Endothelial cell (in vitro differentiated cells): ENCODE measurements at places on chromosomes 16 and 17. TPM values are rescaled to one million over a fixed set of nuclear protein-coding genes. Genes with fewer than 3 reads are reported as not detected.

GRCh38 chr16:77066896-77067496, 124.0 kb upstream of the MON1B start:
- no peaks in the 10 kb centered on the region for H3K36me3 ChIP-seq
- H3K4me1 ChIP-seq: peaks cover 53% of the 10 kb centered on the region
- DNase-seq: no peak
- H3K4me3 ChIP-seq: no peak overlapping the region
- H3K27ac ChIP-seq: no peak overlapping the region

- H3K27ac ChIP-seq: no peak overlapping the region
- DNase-seq: no peak
- no peaks in the 10 kb centered on the region for H3K36me3 ChIP-seq
- H3K27me3 ChIP-seq: peaks cover 10% of the 10 kb centered on the region
- H3K4me1 ChIP-seq: no peaks in the 10 kb centered on the region
Measured at GRCh38 chr17:75588596-75589011, 1.0 kb downstream of the MYO15B start.

DNA sequence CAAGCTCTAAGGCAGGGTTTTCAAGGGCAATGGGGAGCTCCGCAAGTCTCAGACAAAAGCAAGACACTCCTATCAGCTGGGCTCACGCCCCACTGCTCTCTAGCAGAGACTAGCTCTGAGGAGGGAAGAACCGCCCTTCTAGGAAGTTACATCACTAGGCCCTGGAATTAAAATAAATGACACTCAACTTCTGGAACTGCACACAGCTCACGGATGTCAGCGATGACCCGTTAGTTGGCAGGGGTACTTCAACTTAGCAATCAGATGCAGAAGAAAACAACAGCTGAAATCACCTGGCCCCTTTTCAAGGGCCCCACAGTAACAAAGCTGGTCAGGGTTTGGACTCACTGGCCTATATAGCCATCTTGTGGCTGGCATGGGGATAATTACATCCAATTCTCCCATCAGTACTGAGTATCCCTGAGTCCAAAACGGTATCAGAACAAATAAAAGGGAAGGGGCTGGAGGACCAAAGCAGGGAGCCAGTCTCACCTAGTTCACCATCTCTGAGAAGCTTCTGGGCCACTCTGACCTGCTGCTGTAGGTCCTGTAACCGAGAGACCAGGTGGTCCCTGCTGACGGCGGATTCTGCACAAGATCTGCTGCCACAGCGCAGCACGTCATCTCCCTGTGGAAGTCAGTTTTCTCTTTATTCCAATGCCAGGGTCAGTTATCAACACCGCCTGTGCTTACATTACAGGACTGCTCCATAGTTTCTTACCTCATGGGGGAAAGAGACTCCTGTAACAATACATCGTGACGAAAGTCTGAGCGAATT, 22.2 kb downstream of the SERPINF1 start:
- no peak for DNase-seq
- peak overlapping the region; percentile 15 for H3K4me3 ChIP-seq
- H3K4me1 ChIP-seq: no peaks in the 10 kb centered on the region
- no peaks in the 10 kb centered on the region for H3K27me3 ChIP-seq

- H3K4me1 ChIP-seq: no peaks in the 10 kb centered on the region
- no peaks in the 10 kb centered on the region for H3K36me3 ChIP-seq
- no peak overlapping the region for H3K4me3 ChIP-seq
- H3K27me3 ChIP-seq: no peaks in the 10 kb centered on the region
- H3K27ac ChIP-seq: no peak overlapping the region
- DNase-seq: no peak
Measured at GRCh38 chr16:59573528-59574271, 839.6 kb upstream of the GOT2 start.

- H3K4me1 ChIP-seq: no peaks in the 10 kb centered on the region
- no peak overlapping the region for H3K27ac ChIP-seq
- no peaks in the 10 kb centered on the region for H3K27me3 ChIP-seq
Measured at GRCh38 chr16:1812732-1813163, 13.9 kb downstream of the HAGH start.

DNA sequence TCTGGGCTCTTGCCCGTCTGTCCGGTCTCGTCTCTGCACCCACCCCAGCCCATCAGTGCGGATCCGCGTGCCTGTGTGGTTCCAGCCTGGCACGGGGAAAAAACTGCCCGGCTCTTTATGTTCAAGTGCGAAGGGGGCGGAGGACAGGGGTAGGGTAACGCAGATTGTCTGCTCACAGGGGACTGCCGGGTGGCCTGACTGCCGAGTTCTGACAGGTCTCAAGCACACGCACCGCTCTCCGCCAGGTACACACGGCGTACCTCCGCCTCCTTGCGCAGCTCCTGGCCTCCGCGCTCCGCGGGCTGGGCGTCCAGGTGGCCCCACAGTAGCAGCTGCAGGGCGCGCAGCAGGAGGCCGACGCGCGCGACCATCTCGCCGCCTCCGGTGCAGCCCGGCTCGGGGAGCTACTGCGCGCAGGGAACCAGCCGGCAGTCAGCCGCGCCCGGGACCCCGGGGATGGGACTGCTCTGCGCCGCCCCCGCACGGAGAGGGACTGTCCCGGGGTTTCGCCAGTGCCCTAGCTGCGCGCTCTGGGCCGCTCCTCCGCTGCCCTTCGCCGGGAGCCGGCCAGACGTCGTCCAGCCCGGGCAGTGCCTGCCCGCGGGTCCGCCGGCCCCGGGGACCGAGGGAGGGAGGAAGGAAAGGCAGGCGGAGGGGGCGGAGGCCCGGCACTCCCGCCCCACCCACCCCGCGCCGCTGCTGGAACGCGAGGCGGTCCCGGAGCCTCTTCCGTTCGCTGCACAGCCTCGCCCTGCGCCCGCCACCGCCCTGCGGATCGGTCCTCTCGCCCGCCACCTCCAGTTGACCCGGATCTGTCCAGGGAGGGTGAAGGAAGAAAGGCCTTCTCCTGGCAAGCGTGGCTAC, at the start of gene MMP28:
Gene MMP28 (minus strand): TSS at position 635 of the 864 bp plus-strand sequence. CDS start 264 bp downstream, at position 371.
- H3K36me3 ChIP-seq: no peaks in the 10 kb centered on the region
- peak within 1 kb of the TSS; percentile 84 for H3K4me3 ChIP-seq
- no peak for DNase-seq
- H3K27ac ChIP-seq: no peak within 1 kb of the TSS
- peaks cover 23% of the 10 kb centered on the region for H3K4me1 ChIP-seq

GRCh38 chr16:79609861-79610260, 9.3 kb upstream of the MAF start:
- no peaks in the 10 kb centered on the region for H3K27me3 ChIP-seq
- no peak overlapping the region for H3K27ac ChIP-seq
- no peak for DNase-seq
- no peak overlapping the region for H3K4me3 ChIP-seq
- H3K36me3 ChIP-seq: no peaks in the 10 kb centered on the region
- H3K4me1 ChIP-seq: peaks cover 6% of the 10 kb centered on the region

DNA sequence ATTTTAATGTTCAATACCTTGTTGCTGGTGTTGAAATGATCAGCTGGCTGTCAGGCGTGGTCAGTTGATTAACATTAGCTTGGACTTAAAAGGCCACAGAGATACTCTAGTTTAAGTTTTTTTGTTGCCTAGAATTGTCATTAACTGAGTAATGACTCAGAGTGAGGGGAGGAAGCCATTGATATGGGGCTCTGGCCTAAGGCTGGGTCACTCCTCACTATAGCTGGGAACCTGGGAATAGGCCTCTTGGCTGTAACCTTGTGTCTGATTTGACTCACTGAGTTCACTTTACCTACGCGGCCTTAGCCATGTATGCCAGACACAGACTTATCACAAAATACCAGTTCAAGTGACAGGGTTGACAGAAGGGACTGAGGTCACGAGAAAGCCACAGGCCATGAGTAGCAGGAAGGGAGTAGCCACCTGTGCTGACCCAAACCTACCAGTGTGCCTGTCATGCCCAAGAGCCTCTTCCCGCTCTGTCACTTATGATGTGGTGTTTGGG, 37.9 kb upstream of the ADCY7 start:
- no peak for DNase-seq
- H3K36me3 ChIP-seq: peaks cover 13% of the 10 kb centered on the region
- H3K4me3 ChIP-seq: no peak overlapping the region
- no peak overlapping the region for H3K27ac ChIP-seq
- H3K4me1 ChIP-seq: no peaks in the 10 kb centered on the region
- H3K27me3 ChIP-seq: no peaks in the 10 kb centered on the region

DNA sequence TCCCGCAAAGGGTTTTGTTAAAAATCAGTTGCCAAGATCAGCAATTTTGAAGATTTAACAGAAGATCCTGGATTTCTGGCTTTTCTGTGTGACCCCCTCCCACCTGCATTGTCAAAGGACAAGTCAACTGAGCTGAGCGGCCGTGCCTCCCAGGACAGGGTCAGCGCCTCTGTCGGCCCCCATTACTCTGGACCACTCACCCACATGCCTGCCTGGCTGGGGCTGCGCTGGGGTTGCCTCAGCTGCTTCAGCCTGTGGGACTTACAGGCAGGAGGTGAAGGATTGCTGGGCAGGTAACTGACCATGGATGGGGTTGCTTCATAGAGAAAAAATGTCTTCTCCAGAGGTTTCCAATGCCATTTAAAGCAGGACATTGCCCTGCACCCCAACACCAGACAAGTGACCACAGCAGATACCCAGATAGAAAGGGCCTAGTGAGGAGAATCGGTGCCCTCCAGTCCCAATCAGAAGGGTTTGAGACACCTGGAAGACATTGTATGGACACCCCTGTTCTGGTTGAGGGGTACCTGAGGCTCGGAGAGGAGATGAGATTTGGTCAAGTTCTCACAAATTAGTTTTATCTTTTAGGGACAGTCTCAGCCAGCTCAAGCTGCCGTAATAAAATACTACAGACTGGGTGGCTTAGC, 52.8 kb downstream of the SNX20 start:
- no peak for DNase-seq
- no peak overlapping the region for H3K27ac ChIP-seq
- no peaks in the 10 kb centered on the region for H3K36me3 ChIP-seq
- H3K4me3 ChIP-seq: no peak overlapping the region
- peaks cover 14% of the 10 kb centered on the region for H3K27me3 ChIP-seq

The SLC16A11 gene
- total RNA-seq: 0.33 TPM

The CCL4 gene
- total RNA-seq: not detected

The PRSS22 gene
- 0.59 TPM for total RNA-seq

The ZNF385C gene
- 1.3 TPM for total RNA-seq

The SCNN1G gene
- total RNA-seq: not detected

The TERF2IP gene
- 48.0 TPM for total RNA-seq

The HS3ST3B1 gene
- total RNA-seq: 8.5 TPM
